ENCODE measurements at places on chromosomes 16 and 17.
A peak's percentile ranks its signal among the peaks of the same experiment; 100 is the strongest.

- DNase-seq: no peak
Observed at GRCh38 chr16:75019007-75019406, 20.2 kb downstream of the ZNRF1 start.

DNA sequence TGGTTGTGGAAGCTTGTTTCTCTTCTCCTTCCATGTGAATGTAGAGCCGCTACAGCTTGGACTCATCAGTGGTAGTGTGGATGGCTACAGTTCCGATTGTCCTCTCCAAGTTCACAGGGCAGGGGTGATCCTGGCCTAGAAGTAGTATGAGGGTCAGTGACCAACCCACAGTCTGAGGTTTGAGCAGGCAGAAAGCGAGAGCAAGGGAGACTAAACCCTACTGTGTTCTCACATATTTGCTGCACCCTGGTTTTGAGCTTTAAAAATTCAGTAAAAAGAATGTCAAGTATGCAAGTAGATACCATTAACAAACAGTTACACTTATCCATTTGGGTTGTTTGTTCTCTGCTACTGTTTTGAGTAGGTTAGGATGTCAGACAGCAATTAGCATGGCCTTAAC lies 148.9 kb downstream of the MRTFB start:
- DNase-seq: no peak

GRCh38 chr16:11232852-11233726 lies 22.9 kb downstream of the SOCS1 start:
- no peak for DNase-seq

- peak; percentile 56 for DNase-seq
Observed at GRCh38 chr16:82135844-82136243, 34.2 kb downstream of the MPHOSPH6 start.

GRCh38 chr16:68707340-68708152 lies 29.5 kb upstream of the CDH1 start:
- DNase-seq: peak; percentile 72

DNA sequence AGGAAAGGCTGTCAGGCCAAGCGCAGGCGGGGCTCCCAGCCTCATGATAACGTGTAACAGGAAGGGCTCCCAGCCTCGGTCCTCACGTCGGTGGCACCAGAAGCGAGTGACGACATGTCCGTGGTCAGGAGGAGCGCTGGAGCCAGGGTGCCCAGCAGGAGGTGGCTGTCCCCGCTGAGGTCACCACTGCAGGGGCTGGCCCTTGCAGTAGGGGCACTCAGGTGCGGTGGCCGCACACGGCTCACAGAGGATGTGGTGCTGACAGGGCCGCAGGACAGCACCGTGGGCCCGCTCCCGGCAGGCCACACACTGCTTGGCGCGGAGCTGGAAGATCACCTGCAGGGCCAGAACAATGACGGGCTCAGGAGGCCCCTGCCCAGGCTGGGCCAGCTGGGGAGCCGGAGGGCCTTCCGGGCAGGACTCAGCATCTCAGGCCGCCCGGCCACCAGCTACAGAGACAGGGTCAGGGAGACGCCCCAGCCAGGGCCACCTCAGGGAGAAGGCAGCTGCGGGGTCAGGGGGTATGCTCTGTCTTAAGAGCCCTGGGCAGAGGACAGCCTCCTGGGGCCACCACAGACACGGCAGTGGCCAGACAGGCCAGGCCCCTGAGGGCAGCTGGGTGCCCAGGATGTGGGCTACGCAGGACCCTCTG lies 14.5 kb downstream of the GNPTG start:
- DNase-seq: no peak

DNA sequence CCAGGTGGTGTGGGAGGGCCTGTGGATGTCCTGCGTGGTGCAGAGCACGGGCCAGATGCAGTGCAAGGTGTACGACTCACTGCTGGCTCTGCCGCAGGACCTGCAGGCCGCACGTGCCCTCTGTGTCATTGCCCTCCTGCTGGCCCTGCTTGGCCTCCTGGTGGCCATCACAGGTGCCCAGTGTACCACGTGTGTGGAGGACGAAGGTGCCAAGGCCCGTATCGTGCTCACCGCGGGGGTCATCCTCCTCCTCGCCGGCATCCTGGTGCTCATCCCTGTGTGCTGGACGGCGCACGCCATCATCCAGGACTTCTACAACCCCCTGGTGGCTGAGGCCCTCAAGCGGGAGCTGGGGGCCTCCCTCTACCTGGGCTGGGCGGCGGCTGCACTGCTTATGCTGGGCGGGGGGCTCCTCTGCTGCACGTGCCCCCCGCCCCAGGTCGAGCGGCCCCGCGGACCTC lies 798 bp downstream of the CLDN9 start:
- no peak for DNase-seq

- no peak for DNase-seq
Observed at GRCh38 chr16:74770831-74771526, 3.6 kb downstream of the FA2H start.

- DNase-seq: no peak
Observed at GRCh38 chr16:81527477-81528178, 83.0 kb downstream of the CMIP start.

DNA sequence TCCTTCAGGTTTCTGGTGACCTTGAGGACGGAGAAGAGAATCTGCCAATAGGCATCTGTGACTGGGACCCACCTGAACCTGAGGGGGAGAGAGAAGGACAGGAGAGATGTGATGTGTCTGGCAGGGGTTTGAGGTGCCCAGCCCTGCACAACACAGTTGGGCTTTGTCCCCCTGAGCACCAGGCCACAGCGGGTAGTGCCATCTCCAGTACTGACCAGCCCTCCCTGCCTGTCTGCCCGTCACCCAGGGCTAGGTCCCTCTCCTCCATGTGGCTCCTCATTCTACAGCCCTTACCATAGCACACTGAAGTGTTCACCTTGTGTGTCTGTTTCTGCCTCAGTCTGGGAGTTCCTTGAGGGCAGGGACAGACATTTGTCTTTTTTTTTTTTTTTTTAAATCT lies 30.8 kb downstream of the NLRP1 start:
- DNase-seq: no peak

DNA sequence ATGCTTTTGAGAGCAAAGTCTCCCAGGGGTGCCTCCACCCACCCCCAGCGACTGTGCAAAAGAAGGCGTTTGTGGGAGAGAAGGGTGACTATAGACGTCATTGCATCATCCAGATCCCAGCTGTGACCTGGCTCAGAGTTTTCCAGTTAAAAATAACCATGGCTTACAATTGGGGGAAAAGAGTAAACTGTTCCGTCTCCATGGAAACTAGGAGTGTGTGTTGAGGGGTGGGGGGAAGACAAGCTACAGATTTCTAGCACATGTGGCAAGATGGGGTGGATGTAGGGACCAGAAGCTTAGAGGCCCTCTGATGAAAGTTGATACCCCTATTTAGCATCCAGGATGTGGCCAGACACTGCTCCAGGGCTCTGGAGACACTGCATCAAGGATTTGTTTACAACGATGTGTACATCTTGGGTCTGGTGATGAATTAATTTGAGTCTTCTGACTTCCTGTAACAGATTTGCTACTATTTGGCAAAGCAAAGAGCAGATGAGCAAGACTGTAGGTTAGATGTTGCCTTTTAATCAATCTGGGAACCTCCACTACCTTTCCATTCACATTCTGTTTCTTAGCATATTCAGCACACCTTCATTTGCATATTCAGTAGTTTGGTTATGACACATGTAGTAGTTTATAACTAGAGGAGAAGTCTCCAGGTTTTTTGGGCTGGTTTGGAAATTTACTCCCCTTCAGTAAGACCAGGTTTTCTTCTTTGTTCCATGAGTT lies 6.2 kb upstream of the DUSP14 start:
- DNase-seq: no peak

GRCh38 chr16:35795361-35796029 lies 2336.1 kb downstream of the TP53TG3F start:
- no peak for DNase-seq

- no peak for DNase-seq
Observed at GRCh38 chr16:65922923-65923322, 443.6 kb upstream of the CDH5 start.
